ENCODE measurements at places on chromosomes 2 and 18.

DNA sequence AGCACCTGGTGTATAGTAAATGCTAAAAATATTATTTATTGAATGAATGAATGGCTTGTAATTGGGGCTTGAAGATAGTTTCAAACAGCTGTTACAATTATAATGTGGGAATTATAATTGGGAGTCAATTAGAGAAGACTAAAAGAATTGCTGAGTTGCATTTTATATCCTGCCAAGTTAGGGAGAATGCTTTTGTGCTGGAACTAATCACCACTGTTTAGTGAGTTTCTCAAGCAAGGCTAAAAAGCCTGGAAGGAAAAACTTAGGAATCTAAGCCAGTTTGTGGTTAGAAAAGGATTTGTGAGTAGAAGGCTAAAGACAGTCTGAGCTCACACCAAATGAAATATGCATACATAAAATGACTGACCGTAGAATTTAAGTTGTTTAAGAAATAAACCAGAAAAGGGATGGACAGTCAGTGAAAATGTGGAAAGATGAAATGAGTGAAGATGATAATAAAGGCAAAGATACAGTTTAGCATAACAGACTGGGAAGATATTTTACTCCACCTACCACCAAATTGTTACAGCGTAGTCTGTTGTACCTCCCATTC is 647.7 kb upstream of the FSHR start:
- no peak for DNase-seq

DNA sequence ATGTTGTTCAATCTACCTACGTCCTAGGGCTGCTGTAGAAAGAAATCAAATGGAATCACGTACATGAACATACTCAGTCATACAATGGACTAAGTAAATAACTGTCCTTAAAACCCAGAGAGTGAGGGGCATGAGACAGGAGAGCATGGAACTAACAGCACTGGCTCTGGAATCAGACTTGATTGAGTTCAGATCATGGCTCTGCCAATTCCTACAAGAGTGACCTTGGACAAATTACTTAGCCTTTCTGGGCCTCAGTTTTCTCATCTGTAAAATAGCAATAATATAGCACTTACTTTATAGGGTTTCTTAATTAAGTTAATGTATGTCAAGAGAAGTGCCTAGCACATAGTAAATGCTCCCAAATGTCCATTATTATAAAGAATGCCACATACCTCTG is 106.8 kb downstream of the HNRNPLL start:
- DNase-seq, result no peak

DNA sequence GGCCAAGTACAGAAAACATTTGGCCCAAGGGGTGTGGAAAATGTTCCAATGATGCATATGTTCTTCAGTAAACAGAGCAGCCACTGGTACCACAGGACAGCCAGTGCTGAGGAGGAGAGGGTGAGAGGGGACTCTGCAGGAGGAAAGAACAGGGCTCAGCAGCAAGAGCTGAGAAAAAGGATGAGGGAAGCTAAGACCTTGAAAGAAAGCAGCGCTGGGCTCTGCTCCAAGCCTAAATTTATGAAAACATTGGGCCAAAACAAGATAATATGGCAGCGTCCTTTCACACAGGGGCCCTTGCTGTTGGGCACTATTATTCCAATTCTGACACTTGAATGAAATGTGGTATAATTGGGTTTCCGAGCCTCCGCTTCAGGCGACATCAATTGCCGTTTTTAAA is 939.0 kb upstream of the FANCL start:
- DNase-seq, result no peak

- DNase-seq, result no peak
These were observed 50.6 kb downstream of the PXDN start for GRCh38 chr2:1693723-1694122.

- DNase-seq, result no peak
These were observed 98.3 kb downstream of the GRB14 start for GRCh38 chr2:164523009-164523408.

DNA sequence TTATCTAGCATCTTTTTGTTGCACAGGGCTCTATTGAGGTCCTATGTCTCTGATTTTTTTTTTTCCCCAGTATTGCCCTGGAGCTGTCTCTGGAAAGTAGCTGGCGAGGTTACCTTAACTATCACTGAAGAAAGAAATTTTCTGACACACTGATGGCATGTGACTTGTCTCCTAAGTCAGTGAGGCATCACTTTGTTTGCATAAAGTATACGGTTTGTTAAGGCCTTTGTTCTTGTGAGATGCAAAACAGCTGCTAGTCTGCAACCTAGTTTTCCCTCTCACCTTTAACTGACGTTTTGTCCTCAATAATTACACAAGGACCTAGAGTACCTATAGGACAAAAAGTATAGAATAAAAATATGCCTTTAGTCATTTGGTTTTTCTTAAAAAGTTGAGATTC is 41.8 kb downstream of the UBXN4 start:
- no peak for DNase-seq

GRCh38 chr18:11167778-11168177 is 18.4 kb upstream of the PIEZO2 start:
- no peak for DNase-seq

- DNase-seq, result no peak
These were observed 61.5 kb upstream of the NEDD4L start for GRCh38 chr18:57982372-57983021.

DNA sequence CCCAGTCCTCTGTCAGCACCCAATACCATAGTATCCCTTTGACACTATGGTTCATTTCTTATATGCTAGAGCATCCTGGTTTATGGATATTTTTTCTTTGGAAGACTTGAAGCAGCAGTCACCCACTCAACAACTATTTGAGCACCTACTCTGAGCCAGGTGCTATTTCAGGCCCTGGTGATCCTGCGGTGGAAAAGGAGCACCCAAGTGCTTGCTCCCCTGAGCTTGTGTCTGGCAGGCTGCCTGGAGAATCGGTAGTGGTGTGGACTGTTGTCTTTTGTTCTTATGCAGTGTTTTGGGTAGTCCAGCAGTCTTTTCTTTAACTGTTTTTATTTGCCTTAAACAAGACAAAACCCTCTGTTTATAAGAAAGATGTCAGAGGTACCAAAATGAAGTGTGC is 28.9 kb downstream of the NCK2 start:
- DNase-seq, result no peak

GRCh38 chr2:52345676-52346075 is 1313.7 kb upstream of the NRXN1 start:
- DNase-seq, result no peak

DNA sequence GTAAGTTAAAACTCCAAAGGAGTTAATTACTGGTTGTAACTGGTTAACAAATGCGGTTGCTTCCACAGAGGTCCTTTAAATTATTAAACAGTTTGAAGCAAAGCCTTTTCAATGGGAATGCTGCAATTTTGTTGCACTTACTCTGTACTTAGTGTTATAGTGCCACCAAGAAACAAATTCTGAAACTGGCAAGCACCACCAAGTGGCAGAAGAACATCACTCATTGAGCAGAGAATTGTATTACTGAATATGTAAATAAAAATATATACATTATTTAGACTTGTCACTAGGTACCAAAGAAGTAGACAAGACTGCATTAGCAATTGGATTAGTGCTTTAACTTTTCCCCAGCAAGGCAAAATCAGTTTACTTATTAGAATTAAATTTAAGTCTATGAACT is 2.6 kb upstream of the TMEFF2 start:
- no peak for DNase-seq

DNA sequence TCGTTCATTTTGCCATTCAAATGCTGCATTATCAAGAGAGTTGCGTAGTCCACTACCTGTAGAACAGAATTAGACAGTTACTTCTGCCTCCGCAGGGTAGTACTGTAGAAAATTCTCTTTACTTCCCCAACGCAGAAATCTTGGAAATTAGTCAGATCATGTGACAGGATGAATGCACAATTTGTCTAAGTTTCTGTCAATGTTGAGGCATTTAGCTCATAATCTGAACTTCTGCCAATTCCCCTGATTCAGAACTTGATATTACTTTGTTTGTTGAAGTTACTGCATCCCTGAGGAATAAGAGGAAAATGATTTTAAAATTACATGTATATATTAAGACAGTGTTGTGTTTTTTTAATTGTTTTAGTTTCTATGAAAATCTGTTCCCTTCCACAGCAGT is 83.4 kb downstream of the TTC27 start:
- no peak for DNase-seq

DNA sequence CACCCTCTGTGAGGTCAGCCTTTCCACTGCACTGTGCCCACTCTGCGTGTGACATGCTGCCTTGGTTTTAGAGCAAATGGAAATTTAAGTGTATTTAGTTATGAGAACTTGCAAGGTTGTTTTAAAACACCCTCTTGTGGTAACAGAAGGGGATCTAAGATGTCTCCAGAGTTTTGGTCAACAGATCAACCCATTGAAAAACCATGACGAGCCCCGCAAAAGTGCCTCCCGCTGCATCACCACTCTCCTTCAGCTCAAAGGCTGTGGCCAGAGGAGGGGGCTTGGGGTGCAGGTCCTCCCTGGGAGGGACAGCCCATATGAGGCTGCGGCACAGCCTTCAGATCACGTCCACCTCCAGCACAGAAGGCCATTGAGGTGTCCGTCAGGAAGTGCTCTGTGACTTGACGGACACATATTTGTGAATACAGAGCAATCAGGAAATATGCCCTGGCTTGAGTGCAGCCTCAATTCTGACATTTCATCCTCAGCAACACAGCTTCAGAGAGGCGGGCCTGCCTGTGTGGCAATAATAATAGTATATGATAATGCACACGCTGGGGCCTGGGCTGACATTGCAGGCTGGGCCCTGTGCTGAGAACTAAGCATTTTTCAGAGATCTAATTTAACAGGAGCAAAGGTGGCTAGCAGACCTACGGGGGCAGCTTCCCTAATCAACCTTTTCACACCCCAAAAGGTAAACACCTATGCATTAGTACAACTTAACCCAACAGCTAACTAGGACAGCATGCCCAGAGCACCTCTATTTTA is 213.9 kb downstream of the ANAPC1 start:
- DNase-seq, result no peak
